ENCODE measurements at places on chromosomes 6 and 20.

GRCh38 chr20:48098099-48098498 is 312.8 kb upstream of the SULF2 start:
- no peak for DNase-seq

- no peak for DNase-seq
Measured at GRCh38 chr6:13327691-13328075, 654 bp downstream of the TBC1D7 start.

- DNase-seq, result no peak
Measured at GRCh38 chr6:28105245-28105639, 19.2 kb upstream of the ZSCAN16 start.

DNA sequence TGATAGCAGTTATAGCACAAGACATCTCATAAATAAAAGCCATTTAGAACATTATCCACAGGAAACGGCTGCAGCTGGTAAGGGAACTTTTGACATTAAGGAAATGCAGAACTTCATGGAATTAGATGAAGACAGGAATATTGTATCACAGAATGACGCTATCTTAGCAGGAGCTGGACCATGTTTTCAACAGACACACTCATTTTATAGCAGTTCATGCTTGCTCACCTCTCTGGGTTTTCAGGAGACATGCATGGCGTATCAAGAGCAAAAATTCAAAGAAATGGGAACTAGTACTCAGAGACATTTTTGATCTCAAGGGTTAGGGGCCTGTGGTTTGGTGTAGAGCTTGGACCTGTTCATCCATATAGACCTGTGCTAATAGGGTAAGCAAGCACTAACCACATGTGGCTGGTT is 125.0 kb downstream of the FYN start:
- DNase-seq, result no peak

GRCh38 chr6:122678841-122679240 is 68.6 kb downstream of the PKIB start:
- DNase-seq, result no peak

- no peak for DNase-seq
Measured at GRCh38 chr20:35145141-35145564, 2.0 kb downstream of the EDEM2 start.

DNA sequence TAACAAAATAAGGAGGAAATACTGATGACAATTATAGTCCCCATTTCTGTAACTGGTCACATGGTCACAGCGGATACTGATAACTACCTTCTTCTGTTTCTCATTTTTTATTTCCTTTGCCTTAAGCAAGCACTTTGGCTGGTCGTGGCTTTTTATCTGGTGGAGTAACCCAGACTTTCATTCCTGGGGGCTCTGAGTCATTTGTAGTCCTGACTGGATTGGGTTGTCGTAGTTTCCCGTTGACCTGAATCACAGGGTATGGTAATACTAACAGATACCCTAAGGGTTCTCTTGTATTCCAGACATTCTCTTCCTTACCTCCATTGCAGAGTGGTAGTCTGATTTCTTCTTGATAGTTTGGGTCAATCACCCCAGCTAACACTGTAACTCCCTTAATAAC is 500.3 kb upstream of the ADGRB3 start:
- no peak for DNase-seq

GRCh38 chr6:157203764-157204163 is 119.6 kb downstream of the TMEM242 start:
- DNase-seq, result no peak

- DNase-seq, result no peak
Measured at GRCh38 chr6:12776291-12776690, 59.7 kb downstream of the PHACTR1 start.

DNA sequence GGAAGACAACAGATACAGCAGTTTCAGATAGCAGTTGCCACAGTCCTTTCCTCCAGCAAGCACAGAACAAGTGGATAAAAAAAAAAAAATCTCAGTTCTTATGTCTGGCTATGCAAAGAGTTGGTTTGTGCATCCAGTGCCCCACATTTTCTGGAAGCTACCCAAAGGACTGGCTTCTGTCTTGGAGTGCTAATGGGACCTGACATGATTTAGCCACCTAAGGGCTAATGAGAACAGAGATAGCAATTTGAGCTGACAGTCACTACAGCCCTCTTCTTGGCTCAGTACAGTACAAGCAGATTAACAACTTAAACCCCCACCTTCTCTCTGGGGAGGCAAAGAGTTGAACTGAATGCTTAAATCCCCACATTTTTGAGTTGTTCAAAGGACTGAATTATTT is 976.8 kb downstream of the TBC1D32 start:
- DNase-seq, result no peak

- DNase-seq, result no peak
Measured at GRCh38 chr6:119284861-119285521, 64.6 kb downstream of the MAN1A1 start.

DNA sequence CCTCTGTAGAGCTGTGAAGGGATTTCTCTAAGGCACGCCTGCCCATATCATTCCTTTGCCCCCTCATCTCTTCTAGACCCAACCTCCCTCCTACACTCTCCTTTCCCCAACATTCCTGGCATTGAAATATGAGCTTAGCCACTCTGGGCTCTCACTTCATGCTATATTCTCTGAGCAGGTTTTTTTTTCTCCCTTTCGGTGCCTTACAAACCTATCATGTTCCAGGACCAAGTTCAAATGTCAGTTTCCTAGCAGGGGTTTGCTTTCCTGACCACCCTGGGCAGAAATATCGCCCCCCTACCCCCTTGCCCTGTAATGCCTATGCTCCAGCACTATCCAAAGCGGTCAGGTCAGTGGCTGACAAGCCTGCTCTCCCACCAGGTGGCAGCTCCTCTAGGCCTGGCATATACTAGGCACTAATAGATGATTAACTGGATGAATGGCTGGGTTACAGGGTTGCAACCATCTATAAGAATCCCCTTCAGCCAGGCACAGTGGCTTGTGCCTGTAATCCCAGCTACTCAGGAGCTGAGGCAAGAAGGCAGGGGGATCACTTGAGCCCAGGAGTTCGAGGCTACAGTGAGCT is 25.7 kb upstream of the AAR2 start:
- no peak for DNase-seq

- DNase-seq, result no peak
Measured at GRCh38 chr6:145278163-145278807, 457.0 kb downstream of the EPM2A start.

Data from amygdala (tissue), 56 donors.